ENCODE measurements at places on chromosomes 11 and 22. TPM values are rescaled to one million over a fixed set of nuclear protein-coding genes. Genes with fewer than 3 reads are reported as not detected.

The DSCAML1 gene
- 0.07 TPM for total RNA-seq

The BIRC3 gene
- total RNA-seq: 2.1 TPM

GRCh38 chr22:43035250-43035649 lies 20.3 kb upstream of the PACSIN2 start:
- no peak for DNase-seq

GRCh38 chr22:44287741-44288140 lies 25.0 kb downstream of the SHISAL1 start:
- no peak for DNase-seq

Data from gastrocnemius medialis (tissue), 4 donors.